ENCODE measurements at places on chromosomes 3 and 15. TPM values are rescaled to one million over a fixed set of nuclear protein-coding genes. Genes with fewer than 3 reads are reported as not detected.

Gene PLA2G4F
- not detected for total RNA-seq

Gene CNTN3
- total RNA-seq = not detected

Gene CLSTN2
- not detected for total RNA-seq

Gene HAUS2
- total RNA-seq = 45.3 TPM

Gene TMC3
- total RNA-seq = not detected

Gene INKA1
- total RNA-seq = 1.8 TPM

Gene NFKBIZ
- 62.1 TPM for total RNA-seq

Gene GOLGA6A
- total RNA-seq = not detected

Gene AGBL1
- not detected for total RNA-seq

Gene MESP2
- total RNA-seq = not detected

- H3K27me3 ChIP-seq = peaks cover 5% of the 10 kb centered on the region
- DNase-seq = peak; percentile 12
- no peak overlapping the region for H3K4me3 ChIP-seq
- H3K4me1 ChIP-seq = no peaks in the 10 kb centered on the region
- H3K36me3 ChIP-seq = no peaks in the 10 kb centered on the region
These were observed 37.1 kb upstream of the ARNT2 start for GRCh38 chr15:80367094-80367493.

DNA sequence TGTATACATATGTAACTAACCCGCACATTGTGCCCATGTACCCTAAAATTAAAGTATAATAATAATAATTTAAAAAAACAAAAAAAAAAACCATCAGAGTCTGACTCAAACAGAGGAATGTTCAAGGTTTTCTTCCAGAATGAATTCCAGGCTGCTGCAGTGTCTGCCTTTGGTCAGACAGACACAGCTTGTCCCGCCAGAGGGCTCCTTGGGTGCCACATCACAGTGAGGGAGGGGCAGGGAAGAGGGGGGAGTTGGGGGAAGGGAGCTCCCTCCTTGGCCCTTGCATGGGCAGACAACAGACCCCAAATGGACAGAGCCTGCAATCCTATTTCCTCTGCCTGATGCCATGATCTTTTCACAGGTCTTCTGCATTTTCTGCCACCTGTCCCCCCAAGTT lies 36.5 kb downstream of the ITGB5 start:
- no peak overlapping the region for H3K4me3 ChIP-seq
- H3K27ac ChIP-seq = no peak overlapping the region
- H3K4me1 ChIP-seq = no peaks in the 10 kb centered on the region
- DNase-seq = no peak
- no peaks in the 10 kb centered on the region for H3K36me3 ChIP-seq
- peaks cover 3% of the 10 kb centered on the region for H3K27me3 ChIP-seq

- peaks cover 9% of the 10 kb centered on the region for H3K27me3 ChIP-seq
- no peaks in the 10 kb centered on the region for H3K36me3 ChIP-seq
- DNase-seq = peak; percentile 14
- H3K4me3 ChIP-seq = no peak overlapping the region
- no peaks in the 10 kb centered on the region for H3K4me1 ChIP-seq
These were observed 370.0 kb upstream of the FRG2C start for GRCh38 chr3:75294124-75294523.

DNA sequence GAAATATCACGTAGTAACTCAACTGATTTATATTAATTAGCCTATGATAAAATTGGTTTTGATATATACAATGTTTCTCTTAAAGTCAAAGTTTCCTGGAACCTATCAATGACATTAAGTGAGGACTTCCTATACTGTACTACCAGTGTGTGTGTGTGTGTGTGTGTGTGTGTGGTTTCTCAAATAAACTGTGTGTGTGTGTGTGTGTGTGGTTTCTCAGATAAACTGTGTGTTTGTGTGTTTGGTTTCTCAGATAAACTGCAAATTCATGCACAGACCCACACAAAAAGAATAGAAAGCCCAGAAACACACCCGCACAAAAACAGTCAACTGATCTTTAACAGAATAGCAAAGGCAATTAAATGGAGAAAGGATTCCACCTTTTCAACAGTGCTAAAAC lies 14.5 kb upstream of the WDR5B start:
- peaks cover 81% of the 10 kb centered on the region for H3K36me3 ChIP-seq
- no peak overlapping the region for H3K27ac ChIP-seq
- peaks cover 17% of the 10 kb centered on the region for H3K4me1 ChIP-seq
- H3K4me3 ChIP-seq = no peak overlapping the region
- H3K27me3 ChIP-seq = no peaks in the 10 kb centered on the region
- no peak for DNase-seq

DNA sequence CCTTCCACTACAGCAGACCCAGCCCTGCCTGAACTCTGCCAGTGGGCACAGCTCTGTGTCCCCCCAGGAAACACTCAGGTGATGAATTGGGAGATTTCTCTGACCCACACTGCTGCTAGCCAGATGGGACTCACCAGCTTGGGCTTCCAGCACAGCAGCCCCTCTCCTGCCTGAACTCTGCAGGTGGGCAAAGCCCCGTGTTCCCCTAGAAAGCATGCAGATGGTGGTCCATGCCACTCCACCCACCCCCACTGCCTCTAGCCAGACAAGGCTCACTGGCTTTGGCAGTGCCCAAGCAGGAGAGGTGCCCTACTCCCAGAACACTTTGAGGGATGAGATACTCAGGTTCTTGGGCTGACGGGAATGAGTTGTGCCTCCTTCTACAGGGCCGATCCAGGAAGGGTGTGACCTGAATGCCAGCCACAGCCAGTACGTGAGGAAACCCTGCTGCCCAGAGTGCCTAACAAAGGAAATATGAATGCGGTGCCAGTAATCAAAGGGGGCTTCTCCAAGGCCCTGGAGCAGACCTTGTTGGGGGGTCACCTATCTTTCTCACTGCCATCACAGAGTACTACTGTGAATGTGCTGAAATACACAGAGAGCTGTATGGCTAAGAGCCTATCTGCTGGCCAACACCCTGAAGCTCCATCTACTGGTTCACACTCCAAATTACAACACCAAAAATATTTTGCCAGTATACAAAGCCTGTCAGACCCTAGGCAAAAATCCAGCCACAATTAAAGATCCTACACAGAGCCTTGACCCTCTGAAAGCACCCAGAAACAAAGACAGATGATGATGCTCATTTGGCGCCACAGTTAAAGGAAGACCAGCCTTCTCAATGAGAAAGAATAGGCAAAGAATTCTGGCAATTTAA lies 61.9 kb downstream of the BTLA start:
- no peaks in the 10 kb centered on the region for H3K27me3 ChIP-seq
- peak overlapping the region; percentile 46 for H3K27ac ChIP-seq
- peaks cover 36% of the 10 kb centered on the region for H3K4me1 ChIP-seq
- H3K36me3 ChIP-seq = peaks cover 18% of the 10 kb centered on the region
- no peak overlapping the region for H3K4me3 ChIP-seq
- DNase-seq = no peak

GRCh38 chr3:172029425-172030098 lies 9.8 kb upstream of the FNDC3B start:
- H3K36me3 ChIP-seq = no peaks in the 10 kb centered on the region
- no peaks in the 10 kb centered on the region for H3K4me1 ChIP-seq
- peaks cover 3% of the 10 kb centered on the region for H3K27me3 ChIP-seq
- H3K27ac ChIP-seq = no peak overlapping the region

DNA sequence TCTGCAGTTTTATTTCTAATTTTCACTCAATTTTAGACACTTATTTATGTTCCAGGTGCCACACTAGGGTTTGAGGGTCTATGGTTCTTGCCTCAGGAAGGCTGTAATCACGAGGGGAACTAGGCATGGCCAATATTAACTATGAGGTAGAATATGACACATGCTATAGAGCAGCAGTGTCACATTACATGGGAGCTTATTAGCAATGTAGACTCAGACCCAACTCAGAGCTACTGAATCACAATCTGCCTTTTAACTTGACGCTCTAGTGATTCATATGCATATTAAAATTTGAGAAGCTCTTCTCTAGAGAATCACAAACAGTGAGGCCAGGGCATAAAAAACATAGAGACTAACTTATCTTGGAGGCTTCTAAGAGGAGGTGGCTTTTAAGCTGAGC lies 32.8 kb upstream of the MRPL3 start:
- H3K4me1 ChIP-seq = no peaks in the 10 kb centered on the region
- H3K4me3 ChIP-seq = no peak overlapping the region
- peaks cover 18% of the 10 kb centered on the region for H3K27me3 ChIP-seq
- no peak for DNase-seq
- H3K36me3 ChIP-seq = no peaks in the 10 kb centered on the region

DNA sequence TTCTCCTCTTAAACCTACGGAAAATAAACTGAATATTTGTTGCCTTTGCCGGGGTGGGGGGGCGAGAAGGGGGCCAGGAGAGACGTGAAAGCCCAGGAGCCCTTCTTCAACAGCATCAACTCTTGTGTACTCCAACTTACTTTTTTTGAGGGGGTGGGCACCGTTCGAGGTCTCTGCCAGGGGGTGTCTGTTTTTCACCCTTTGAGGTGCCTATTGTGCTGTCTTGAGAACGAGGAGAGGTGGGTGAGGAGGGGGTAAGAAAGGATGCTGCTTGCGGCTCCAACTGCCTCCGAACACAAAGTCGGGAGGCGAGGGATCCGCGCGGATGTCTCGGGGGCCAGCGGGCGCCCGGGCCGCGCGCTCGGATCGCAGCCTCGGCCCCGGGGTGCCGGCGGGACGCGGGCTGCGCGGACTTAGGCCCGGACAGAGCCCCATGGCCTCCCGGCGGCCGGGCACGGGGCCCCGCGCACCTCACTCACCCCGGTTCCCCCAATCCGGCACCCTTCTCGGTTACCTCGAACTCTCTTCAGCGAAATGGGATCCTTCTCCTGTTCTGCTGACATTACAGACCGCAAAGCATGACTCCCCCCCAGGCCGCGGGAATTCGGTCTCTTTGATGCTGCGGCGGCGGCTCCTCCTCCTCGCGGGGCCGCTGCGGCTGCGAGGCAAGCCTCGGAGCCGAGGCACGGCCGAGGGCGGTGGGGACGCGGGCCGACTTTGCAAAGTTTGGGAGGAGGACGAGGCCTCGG lies 650 bp downstream of the PYGO1 start:
- H3K27ac ChIP-seq = no peak overlapping the region
- H3K4me3 ChIP-seq = peak overlapping the region; percentile 40
- peaks cover 3% of the 10 kb centered on the region for H3K4me1 ChIP-seq
- peaks cover 44% of the 10 kb centered on the region for H3K27me3 ChIP-seq

GRCh38 chr15:80856809-80857377 lies 77.7 kb downstream of the CEMIP start:
- DNase-seq = no peak
- H3K27ac ChIP-seq = no peak overlapping the region
- H3K4me3 ChIP-seq = no peak overlapping the region
- no peaks in the 10 kb centered on the region for H3K36me3 ChIP-seq

- H3K4me1 ChIP-seq = peaks cover 14% of the 10 kb centered on the region
- H3K27me3 ChIP-seq = peaks cover 5% of the 10 kb centered on the region
- DNase-seq = no peak
- H3K36me3 ChIP-seq = no peaks in the 10 kb centered on the region
These were observed 138.6 kb downstream of the PDCD6IP start for GRCh38 chr3:33936921-33937525.

GRCh38 chr3:12591997-12592715 lies 35.3 kb downstream of the MKRN2 start:
- H3K36me3 ChIP-seq = peaks cover 41% of the 10 kb centered on the region
- H3K27ac ChIP-seq = peak overlapping the region; percentile 34
- no peaks in the 10 kb centered on the region for H3K4me1 ChIP-seq
- no peaks in the 10 kb centered on the region for H3K27me3 ChIP-seq
- DNase-seq = no peak
- no peak overlapping the region for H3K4me3 ChIP-seq

DNA sequence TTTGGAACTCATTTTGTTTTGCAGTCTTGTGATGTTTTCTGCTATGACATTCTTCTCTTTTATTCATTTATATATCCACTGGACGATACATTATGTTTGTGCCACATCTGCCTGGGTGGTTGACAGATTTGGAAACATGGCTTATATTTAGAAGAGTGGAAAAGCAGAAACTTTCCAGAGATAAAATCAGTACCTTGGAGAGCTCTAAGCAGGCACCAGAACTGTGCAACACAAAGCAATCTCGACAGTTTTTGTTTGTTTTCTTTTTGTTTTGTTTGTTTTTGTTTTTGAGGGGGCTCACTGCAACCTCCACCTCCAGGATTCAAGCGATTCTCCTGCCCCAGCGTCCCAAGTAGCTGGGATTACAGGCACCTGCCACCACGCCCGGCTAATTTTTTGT lies 45.5 kb downstream of the SYN2 start:
- no peak overlapping the region for H3K4me3 ChIP-seq
- H3K27ac ChIP-seq = no peak overlapping the region
- H3K4me1 ChIP-seq = no peaks in the 10 kb centered on the region

DNA sequence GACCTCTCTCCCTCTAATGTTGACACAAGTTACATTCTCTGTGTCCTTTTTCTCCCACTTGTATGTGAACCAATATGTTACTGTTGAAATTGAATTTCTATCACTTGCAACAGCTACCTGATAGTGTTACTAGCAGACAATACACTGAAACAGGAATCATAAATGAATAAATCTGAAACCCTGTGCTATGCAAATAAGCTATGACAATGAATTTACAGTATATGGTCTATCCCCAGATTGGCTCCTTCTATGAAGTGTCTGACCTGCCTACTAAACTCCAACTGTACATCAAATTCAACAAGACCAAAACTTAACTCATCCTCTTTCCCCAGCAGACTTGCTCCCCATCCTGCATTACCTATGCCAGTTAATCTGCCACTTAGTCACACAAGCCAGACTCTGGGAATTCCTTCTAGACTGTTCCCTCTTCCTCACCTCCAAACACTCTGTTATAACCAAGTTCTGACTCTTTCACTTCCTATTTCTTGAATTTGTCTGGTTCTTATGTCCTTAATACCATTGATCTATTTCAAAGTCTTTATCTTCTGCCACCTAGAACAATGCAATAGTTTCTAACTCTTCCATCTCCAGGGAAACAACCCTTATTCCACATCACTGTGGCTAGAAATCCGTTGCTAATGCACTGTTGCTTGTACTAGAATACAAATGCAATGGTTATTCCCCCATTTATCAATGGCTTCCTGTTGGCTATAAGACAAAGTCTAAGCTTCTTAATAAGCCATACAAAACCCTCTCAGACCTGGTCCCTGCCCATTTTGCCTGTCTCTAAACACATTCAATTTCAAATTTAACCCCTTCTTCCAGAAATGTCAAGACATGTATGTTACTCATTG lies 13.4 kb upstream of the ZNF639 start:
- DNase-seq = no peak
- H3K27ac ChIP-seq = no peak overlapping the region
- no peak overlapping the region for H3K4me3 ChIP-seq
- H3K27me3 ChIP-seq = peaks cover 1% of the 10 kb centered on the region

DNA sequence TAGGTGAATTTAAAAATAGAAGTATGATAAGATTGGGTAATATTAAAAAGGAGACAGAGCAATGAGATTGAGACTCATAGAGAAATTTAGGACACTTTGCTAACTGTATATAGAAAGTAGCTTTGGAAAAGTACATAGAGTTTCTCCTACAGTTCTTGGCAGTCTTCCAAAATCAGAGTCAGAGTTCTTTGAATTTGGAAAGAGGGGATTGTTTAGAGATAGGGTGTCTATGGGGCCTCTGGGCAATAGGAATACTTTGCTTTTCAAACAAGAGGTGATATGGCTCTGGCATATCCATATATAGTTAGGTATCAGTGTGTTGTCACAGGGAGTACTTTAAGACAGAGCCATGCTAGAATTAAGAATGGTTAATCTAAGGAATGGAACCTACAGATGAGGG lies 477.1 kb upstream of the KCNMB2 start:
- no peaks in the 10 kb centered on the region for H3K36me3 ChIP-seq
- no peaks in the 10 kb centered on the region for H3K27me3 ChIP-seq
- no peak overlapping the region for H3K27ac ChIP-seq
- no peak for DNase-seq
- H3K4me3 ChIP-seq = no peak overlapping the region
- peaks cover 5% of the 10 kb centered on the region for H3K4me1 ChIP-seq

- DNase-seq = no peak
- no peaks in the 10 kb centered on the region for H3K27me3 ChIP-seq
- H3K4me3 ChIP-seq = no peak overlapping the region
- no peak overlapping the region for H3K27ac ChIP-seq
- no peaks in the 10 kb centered on the region for H3K4me1 ChIP-seq
These were observed 80.7 kb upstream of the PXYLP1 start for GRCh38 chr3:141150931-141151330.
